Stimulated activated naive CD4-positive, alpha-beta T cell treated with Interleukin-2 at 50 U/mL for 16 hours (primary cell): ENCODE measurements at places on chromosomes 16 and 17.

GRCh38 chr17:4599505-4600281, 15.4 kb downstream of the SMTNL2 start:
- no peak for DNase-seq

- no peak for DNase-seq
Measured at GRCh38 chr17:62588109-62588508, 39.4 kb upstream of the MRC2 start.

GRCh38 chr16:2087748-2088631, 40.2 kb downstream of the TSC2 start:
- no peak for DNase-seq

DNA sequence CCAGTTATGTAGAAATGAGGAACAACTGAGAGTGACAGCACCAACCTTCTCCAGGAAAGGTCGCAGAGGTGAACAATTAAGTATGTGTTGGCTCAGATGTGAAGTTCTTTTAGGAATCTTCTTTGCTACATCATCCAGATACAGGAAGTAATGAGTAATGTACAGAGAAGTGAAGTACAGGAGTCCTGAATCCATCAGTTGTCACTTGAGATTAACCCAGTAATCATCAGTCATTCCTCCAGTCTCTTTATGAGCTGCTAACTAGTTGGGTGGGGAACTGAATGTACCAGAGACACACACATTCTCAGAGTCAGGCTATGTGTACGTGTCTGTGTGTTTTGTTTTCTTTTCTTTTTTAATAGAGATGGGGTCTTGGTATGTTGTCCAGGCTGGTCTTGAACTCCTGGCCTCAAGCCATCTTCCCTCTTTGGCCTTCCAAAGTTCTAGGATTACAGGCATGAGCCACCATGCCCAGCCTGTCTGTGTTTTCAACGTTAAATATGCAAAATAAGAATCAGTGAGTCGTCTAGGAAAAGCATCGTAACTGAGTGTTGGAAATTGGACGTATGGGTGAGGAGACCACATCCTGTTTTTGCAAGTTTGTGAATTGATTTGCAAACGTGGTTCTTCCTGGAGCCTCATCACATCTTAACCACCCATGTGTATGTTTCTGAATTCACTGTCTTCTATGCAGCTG, 19.9 kb downstream of the ZNF200 start:
- DNase-seq = no peak

DNA sequence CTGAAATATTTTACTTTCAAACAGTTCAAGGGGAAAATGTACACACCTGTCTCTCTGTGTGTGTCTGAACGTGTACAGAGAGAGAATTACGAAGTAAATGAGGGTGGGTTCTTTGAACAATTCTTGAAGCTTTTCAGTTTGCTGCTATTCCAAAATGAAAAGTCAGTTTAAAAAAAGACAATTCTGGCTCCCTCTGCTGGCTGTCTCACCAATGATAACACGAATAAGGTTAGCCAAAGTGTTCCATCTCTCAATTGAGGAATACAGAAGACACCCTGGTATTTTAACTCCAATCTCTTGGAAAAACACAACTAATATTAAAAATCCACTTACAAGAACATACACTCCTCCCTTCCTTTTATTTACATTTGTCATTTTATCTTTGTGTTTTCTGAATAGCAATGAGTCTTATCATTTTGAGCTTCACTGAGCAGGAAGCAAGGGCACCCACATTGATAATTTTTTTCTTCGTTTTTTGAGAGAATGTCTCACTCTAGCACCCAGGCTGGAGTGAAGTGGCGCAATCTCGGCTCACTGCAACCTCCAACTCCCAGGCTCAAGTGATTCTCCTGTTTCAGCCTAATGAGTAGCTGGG, 20.5 kb downstream of the EFTUD2 start:
- DNase-seq = no peak

GRCh38 chr17:72120642-72121163, at the start of gene SOX9:
TSS of gene SOX9 (plus strand) at chr17:72121020. CDS start at chr17:72121392, 372 bp downstream.
- no peak for DNase-seq

GRCh38 chr16:529012-529575, 1.6 kb downstream of the CAPN15 start:
- no peak for DNase-seq

- DNase-seq = no peak
Measured at GRCh38 chr17:7233701-7234082, 625 bp downstream of the DVL2 start.

GRCh38 chr17:45907750-45908395, 13.5 kb downstream of the MAPT start:
- no peak for DNase-seq

DNA sequence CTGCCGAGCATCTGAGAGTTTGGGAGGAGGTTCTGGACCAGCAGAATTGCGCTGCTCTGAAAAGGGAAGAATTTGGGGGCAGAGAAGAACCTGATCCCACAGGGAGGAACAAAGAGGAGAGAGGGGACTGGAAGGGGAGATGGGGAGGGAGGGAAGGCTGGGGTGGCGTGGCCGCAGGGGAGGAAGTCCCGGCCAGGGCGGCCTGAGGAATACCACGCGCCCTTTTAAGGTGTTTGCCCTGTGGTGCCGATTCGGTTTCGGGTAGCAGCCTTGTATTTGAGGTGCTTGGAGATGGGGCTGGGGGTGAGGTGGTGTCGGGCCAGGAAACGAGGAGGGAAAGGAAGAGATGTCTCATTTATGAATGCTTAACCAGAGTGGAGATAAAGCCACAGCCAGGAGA, 51.3 kb downstream of the AKAP1 start:
- DNase-seq = no peak

DNA sequence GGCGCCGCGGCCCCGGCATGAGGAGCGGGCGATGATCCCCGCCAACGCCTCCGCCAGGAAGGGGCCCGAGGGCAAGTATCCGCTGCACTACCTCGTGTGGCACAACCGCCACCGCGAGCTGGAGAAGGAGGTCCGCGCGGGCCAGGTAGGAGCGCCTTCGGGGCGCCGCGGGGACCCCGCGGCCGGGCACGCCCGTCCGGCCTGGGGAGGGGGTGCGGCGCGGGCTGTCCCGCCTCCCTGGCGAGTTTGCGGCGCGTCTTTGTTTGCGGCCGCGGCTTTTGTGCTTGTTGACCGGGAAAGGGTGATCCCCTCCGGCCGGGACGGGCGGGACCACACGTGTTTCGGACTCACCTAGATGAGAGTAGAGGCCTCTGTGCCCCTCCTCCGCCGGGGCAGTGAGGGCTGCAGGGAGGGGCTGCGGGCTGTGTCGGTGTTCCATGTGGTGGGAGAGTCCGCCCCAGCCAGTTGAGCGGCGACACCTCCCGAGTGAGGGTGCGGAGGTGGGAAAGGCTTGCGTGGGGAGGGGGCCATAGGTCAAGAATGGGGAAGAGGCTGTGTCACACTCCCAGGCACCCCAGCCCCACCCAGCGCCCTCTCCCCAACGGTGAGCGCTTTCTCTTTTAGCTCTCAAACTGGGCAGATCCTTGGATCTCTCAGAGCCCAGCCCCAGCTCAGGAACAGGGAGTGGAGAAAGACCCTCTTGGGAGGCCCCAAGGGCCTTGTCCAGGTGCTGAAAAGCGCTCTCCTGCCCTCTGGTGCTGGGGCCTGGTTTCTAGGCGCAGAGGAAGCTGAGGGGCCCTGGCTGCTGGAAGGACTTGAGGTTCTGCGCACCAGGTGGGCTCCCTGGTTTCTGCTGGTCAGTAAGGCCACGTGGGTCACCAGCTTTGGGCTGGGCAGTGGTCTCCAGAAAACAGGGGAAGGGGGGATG, 923 bp downstream of the ANKRD13B start:
- peak; percentile 27 for DNase-seq

GRCh38 chr16:13093661-13094060, 192.3 kb downstream of the SHISA9 start:
- no peak for DNase-seq

DNA sequence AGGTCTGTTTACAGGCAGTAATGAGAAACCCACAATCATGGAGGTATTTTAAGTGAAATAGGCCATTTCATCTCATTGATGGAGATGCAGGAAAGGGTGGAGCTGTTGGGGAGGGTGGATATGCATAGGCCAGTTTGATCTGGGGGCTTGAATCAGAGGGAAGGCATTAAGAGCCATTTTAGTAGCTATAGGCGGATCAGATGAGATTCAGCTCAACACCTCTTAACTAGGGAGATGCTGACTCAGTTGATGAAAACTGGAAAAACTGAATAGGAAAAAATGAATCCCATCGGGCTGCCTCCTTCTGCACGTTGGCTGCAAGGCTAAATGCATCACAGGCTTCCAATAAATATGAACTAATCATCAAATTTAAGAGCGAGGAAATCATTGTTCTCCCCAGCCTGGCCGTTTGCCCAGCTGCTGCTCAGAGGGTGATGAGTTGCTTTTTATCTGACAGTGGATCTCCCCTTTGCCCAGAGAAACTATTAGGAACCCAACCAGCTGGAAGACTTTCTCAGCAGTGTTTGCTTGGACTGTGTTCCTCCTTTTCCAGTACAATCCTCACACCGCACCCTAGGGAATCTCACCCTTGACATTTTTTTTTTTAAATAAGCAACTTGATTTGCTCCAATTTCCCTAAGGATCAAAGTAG, 149.6 kb downstream of the SOX9 start:
- no peak for DNase-seq

DNA sequence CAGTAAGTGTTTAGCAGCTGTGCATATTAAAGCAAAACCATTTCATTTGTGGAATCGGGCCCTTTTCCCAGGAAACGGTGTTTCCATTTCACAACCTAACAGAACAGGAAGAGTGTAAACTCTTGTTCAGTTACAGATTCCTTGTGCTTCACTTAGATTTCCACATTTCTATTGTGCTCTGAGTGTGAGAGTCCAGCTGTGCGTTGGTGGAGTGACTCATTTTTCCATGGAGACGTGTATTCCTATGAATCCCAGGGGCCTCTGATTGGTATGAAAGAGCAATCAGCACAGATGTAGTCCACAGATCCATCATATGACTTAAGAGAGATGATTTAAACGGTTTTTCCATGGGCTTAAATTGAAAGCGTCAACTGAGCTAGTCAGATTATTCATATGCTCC, 13.3 kb upstream of the CAVIN1 start:
- DNase-seq = no peak

DNA sequence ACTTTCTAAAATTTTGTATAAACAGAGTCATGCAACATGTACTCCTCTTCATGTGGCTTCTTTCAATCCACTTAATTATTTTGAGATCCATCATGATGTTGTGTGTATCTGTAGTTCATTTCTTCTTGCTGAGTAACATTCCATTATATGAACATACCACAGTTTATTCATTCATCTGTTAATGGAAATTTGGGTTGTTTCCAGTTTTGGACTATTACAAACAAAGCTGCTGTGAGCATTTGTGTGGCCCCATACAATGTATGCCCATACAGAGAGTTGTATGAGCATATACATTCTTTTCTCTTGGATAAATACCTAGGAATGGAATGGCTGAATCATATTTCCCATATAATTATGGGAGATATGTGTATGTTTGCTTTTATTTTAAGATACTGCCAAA, 85.6 kb downstream of the CLEC16A start:
- no peak for DNase-seq

GRCh38 chr16:46929378-46930332, 43.8 kb downstream of the DNAJA2 start:
- DNase-seq = peak; percentile 54

- DNase-seq = no peak
Measured at GRCh38 chr17:179066-179432, 2.4 kb downstream of the DOC2B start.

- DNase-seq = no peak
Measured at GRCh38 chr16:55250701-55251100, 73.3 kb upstream of the IRX6 start.

- DNase-seq = peak; percentile 21
Measured at GRCh38 chr17:27339836-27340550, 46.1 kb downstream of the WSB1 start.

- peak; percentile 90 for DNase-seq
Measured at GRCh38 chr17:80855948-80856862, 135.4 kb upstream of the CHMP6 start.

DNA sequence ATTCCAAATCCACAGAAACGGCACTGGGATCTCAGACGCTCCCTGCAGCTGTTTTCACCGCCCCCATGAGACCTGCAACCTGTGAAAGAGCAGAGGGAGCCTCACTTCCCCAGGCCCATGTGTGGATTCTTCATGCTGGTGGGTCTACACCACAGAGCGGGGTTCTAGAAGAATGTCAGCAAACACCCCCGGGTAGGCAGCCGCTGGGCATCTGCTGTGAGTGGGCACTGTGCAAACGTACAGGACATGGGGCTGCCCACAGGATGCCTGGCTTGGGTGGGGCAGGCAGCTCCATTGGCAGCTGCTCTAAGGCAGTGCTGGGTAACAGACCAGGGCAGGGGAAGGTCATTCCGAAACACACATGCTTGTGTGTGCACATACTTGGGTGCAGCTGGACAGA, 174.9 kb downstream of the RBFOX3 start:
- no peak for DNase-seq

GRCh38 chr17:7307686-7308624, 527 bp downstream of the EIF5A start:
- peak; percentile 45 for DNase-seq

GRCh38 chr17:57587193-57587969, 157.7 kb downstream of the CCDC182 start:
- DNase-seq = no peak

DNA sequence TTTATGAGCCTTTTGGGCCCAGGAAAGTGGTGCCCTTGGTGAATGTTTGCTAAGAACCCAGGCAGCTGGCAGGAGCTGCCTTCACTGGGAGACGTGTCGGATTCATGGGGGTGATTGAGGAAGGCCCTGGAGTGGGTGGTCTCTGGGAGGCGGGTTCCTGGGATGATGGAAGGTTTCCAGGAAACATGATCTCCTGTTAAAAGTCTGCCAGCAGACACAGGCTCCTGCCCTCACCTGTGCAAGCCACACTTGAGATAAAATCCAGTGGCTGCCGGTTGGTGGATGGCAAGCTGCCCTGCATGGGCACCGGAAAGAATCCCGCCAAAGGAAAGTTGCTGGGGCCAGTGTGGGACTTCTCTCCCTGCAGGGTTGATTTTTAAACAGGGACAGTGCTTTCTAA, 189.0 kb upstream of the CIBAR2 start:
- DNase-seq = no peak

- no peak for DNase-seq
Measured at GRCh38 chr17:75825149-75825552, 19.1 kb downstream of the UNC13D start.

DNA sequence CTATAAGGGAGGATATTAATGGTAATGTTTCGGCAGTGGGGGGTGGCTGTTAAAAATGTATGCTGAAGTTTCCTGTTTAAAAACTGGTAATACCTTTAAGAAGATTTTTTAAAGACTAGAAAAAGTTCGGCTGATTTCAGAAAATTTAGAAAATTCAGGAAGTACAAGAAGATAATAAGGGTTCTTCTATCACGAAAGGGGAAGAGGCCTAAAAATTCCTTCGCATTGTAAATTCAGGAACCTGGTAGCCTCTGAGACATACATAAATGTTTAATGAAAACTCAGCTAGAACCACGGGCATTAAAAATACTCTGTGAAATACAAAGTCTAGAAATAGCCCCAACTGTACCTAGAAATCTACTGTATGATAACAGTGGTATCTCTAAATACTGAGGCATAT, 181.2 kb downstream of the PARN start:
- DNase-seq = no peak

- DNase-seq = no peak
Measured at GRCh38 chr16:68363658-68364521, 53.1 kb downstream of the PRMT7 start.
